ENCODE measurements at places on chromosomes 13 and 19.

GRCh38 chr19:10928563-10929401, at the start of the genes TIMM29 and YIPF2:
Gene TIMM29 (plus strand): TSS chr19:10928811. CDS start chr19:10928823, 12 bp downstream.
Gene YIPF2 (minus strand): TSS chr19:10928639. CDS start chr19:10928410, 229 bp downstream.
- peaks cover 11% of the 10 kb centered on the region for H3K4me1 ChIP-seq
- no peaks in the 10 kb centered on the region for H3K27me3 ChIP-seq
- H3K4me3 ChIP-seq = peak within 1 kb of the TSS; percentile 85
- 0 out of 2 replicates have a peak within 1 kb of the TSS, but pooled peaks have one; percentile 27 for H3K27ac ChIP-seq

DNA sequence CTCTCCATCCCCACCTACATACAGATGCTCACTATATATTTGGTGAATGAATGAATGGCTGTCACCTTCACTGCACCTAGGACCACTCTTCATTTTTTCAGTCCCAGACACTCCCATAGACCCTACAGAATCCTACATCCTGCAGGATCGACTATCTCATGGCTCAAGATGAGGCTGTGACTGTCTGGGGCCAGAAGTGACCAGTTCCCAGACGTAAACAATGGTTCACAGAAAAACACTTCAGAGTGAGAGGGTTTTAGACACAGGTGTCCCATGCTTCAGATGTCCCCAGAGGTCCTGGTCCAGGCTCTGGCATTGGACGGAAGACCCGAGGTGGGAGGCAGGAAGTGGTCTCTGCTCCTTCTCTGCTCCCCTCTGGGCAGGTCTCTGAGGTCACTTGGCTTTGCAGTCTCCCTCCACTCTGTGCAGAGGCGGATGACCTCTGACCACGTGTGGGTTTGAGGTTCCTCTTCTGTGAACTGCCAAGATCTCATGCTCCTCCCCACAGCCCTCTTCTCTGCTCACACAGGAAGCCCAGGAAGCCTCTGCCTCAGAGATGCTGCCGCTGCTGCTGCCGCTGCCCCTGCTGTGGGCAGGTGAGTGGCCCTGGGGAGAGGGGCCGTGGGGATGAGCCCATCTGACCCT, 24.9 kb downstream of the SIGLEC7 start:
- no peak overlapping the region for H3K27ac ChIP-seq
- peaks cover 7% of the 10 kb centered on the region for H3K4me1 ChIP-seq
- H3K36me3 ChIP-seq = no peaks in the 10 kb centered on the region
- H3K27me3 ChIP-seq = peaks cover 22% of the 10 kb centered on the region
- no peak for DNase-seq

DNA sequence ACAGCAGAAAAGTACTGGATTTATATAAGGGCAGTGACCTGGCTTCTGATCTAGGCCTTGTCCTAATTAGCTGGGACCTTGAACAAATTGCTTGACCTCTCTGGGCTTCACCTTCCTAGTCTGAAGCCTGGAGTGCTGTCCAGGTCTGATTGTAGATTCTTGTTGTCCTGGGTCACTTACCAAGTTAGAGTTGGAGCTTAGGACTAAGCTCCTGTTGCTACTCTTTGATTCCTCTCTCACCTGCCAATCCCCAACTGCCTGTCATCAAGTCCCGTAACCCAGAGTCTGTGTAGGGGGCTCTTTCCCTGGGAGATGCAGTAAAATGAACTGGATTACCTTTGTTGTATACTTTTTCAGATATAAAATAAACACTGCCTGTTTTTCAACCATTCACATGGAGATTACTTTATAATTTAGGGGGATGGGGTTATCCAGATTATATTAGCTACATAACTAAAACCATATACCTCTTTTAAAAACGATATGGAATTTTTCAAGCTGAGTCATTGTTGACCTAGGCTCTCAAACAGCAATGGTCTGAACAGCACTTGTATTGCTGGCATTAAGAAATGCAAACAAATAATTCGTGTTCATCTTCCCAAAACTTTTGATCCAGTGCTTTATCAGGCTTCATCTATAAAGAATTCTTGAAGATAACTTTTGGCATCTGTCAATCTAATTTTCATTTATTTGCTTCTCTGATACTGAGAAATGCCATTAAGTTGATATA, 5.8 kb downstream of the ARHGAP35 start:
- peak overlapping the region; percentile 4 for H3K4me3 ChIP-seq
- DNase-seq = no peak
- H3K4me1 ChIP-seq = peaks cover 11% of the 10 kb centered on the region
- H3K27ac ChIP-seq = peak overlapping the region; percentile 50

- H3K27ac ChIP-seq = peak within 1 kb of the TSS; percentile 49
- H3K4me1 ChIP-seq = peaks cover 28% of the 10 kb centered on the region
- no peaks in the 10 kb centered on the region for H3K27me3 ChIP-seq
- H3K36me3 ChIP-seq = peaks cover 26% of the 10 kb centered on the region
These were observed at the start of gene COX7A1 for GRCh38 chr19:36152352-36153091. Gene COX7A1 (minus strand): TSS chr19:36152447. CDS start chr19:36152407, 40 bp downstream.
